ENCODE measurements at places on chromosomes 7 and 10.
A peak's percentile ranks its signal among the peaks of the same experiment; 100 is the strongest.

DNA sequence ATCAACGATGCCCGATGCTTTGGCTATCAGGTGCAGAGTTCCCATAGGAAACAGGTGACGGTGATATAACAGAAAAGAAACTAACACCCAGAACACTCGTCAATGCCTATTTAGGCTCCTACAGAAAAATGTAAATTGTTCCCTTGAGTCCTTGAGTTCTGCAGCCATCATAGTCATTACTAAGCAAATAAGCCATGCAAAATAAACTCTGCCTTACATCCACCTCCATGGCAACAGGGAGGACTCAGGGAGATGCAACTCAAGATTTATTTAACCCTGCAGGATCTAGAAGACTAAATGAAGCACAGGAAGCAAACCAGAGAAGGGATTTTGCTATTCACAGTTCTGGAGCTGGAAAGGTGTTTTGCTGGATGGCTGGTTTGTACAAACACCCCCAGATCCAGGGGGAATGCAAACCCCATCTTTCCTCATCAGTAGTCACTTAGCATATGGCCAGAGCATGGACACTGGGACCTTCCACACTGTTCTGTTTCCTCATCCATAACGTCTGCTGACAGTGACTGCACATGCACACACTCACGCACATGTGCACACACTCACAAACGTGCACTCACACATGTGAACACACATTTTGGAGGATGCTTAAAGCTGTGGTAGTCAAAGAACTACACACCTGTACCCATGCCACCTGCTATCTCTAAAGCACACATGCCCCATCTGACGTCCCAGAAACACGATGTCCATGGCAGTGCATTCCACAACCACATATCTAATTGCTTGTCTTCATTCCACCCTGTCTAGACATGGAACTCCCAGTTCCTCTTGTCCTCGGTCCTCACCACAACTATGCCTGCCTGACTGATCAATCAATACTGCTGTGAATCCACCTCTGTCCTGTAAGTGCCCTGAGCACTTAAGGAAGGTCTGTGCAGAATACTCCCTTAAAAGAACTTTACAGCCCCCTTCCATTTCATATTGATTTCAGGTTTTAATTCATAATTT, 178.2 kb downstream of the COBL start:
- peak; percentile 20 for DNase-seq

DNA sequence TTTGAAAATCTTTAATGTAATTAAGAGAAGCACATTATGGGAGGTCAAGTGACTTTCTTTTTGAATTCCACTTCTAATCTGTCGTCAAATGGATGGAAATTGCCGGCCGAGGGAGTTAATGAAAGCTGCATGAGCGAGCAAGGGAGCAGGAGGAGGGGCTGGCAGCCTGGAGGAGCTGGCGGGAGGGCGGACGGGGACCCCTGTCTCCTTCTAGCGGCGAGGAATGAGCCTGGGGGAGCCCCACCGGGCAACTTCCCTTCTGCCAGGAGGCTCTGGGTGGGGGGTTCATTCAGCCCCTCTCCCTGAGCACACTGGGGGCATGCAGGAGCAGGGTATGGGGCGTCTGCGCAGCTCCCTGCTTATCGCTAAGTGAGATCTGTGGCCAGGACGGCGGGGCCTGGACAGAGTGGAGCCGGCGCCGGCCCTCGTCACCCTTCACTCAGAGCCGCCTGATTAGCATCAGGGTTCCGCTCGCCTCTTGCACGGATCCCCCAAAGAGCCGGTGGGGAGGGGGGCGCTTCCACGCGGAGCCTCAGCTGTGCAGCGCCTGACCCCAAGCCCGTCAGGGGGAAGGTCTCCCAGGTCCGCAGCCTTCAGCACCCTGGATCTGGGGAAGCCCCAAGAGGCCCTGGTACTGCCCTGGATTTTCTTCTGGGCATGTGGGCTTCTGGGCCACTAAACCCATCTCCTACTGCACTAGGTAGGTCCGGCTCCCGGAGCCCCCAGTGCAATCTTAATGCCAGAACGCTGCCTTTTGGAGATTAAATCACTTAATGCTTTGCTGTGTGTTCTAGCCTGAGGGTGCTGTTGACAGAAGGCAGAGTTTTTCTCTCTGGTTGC, 680.8 kb downstream of the LRMDA start:
- no peak for DNase-seq

DNA sequence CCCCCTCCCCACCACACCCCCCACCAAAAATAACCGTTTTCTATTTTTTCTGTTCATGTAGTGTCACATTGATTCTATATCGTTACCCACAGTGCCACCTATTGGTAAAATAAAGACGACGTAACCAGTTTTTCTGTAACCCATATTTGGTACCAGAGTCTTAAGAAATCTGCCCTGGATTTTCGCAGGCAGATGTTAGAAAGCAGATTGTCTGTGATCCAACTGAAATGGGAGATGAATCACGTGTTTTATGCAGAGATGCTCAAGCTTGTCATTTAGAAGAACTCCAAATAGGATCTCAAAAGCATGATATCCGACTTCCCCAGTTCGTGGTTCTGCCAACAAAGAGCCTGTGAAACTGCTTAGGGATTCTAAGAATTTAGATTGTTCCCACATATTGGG, 261.1 kb upstream of the CSTF2T start:
- no peak for DNase-seq

DNA sequence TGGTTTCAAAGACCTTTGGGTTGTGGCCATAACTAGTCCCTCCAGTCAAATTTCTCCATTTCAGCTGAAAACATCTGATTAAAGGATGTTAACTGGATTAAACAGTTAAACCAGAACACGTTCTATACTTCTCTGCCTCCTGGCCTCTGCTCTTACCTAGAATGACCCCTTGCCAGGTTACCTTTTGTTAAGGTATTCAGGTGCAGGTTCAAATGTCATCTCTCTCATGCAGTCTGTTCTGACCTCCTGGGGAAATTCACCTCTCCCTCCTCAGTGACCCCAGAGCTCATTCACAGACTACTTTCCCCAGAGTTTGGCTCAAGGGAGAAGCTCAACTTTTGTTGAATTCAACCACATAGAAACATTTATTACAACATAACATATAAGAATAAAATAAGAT, 67.8 kb downstream of the RELN start:
- no peak for DNase-seq

- DNase-seq: no peak
Measured at GRCh38 chr7:46207931-46208634, 287.0 kb upstream of the IGFBP3 start.

- no peak for DNase-seq
Measured at GRCh38 chr10:89426230-89426868, 12.0 kb downstream of the IFIT5 start.

- DNase-seq: no peak
Measured at GRCh38 chr7:1554333-1555045, 1.5 kb downstream of the TMEM184A start.

All from NCI-H2081 treated with DMSO at 0.1 percent for 48 hours (cell line).